ENCODE measurements at places on chromosomes 3 and 15. TPM values are rescaled to one million over a fixed set of nuclear protein-coding genes. Genes with fewer than 3 reads are reported as not detected.

Gene MB21D2
- total RNA-seq = 46.4 TPM

Gene ANKUB1
- total RNA-seq = not detected

Gene CTXND1
- total RNA-seq = not detected

DNA sequence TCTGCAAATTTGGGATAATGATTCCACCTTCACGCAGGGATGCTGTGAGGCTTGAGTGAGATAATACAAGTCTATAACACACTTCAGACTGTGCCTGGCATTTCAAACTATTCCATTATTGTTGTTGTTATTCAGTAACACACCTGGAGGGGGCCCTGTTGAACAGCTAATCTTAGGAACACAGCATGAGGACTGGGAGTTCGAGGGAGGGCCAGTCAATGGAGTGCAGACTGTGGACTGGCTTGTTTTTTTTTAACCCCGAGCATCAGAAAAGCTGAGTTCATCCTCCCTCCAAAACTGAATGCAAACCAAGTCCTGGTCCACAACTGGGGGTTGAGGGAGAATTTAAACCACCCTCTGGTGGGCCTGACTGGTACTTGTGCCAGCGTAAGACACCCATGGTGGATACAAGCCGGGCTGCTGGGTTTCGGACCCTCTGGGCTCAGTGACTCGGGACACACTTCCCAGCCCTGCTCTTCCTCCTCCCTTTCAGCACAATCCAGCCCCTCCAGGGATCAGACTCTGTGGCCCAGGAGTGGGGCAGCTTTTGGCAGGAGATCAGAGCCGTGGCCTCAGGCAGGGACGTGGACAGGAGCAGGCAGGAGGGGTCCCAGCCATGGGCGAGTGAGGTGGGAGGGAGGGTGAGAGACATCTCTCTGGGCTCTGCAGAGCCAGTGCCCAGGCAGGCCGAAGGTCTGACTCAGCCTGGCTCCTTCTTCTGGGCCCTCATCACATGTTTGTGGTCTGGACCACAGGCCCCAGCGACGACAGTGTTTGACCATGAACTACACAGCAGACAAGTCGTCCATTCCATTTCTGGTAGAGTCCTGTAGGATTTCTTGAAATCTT, 36.3 kb upstream of the MEX3B start:
- DNase-seq = peak; percentile 93

DNA sequence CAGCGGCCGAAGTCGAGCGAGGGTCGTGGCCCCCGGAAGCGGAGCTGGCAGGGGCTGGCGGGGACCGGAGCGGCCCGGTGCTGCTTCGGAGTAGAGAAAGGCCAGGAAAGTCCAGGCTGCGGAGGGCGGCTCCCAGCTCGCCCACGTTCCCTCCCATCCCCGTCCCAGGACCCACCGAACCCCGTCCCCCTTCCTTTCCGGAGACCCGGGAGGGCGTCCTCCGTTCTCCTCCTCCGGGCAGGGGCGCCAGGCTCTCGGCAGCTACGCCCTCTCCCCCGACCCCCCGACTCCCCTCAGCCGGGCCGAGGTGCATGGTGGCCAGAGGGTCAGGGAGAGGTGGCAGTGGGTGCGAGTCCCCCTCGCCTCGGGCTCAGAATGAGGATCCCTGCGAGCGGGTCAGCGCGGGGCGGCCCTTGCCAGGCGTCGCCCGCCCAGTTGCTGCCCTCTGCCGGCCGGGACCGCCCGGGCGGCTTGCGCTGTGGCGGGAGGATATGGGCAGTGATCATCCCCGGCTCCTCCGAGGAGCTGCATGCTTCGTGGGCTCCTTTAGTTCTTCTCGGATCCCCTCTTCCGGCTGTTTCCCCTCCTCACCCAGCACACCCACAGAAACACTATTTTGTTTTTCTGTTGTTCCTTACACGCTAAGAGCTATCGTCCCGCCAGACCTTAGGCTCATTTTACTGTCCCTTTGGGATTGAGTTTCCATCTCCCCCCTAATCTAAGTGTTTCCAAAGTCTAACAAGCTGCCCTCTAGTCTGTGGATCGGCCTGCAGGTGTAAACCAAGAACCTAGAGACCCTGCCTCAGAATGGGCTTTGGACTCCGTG, 744 bp upstream of the ALDH1A2 start:
- DNase-seq = peak; percentile 4

DNA sequence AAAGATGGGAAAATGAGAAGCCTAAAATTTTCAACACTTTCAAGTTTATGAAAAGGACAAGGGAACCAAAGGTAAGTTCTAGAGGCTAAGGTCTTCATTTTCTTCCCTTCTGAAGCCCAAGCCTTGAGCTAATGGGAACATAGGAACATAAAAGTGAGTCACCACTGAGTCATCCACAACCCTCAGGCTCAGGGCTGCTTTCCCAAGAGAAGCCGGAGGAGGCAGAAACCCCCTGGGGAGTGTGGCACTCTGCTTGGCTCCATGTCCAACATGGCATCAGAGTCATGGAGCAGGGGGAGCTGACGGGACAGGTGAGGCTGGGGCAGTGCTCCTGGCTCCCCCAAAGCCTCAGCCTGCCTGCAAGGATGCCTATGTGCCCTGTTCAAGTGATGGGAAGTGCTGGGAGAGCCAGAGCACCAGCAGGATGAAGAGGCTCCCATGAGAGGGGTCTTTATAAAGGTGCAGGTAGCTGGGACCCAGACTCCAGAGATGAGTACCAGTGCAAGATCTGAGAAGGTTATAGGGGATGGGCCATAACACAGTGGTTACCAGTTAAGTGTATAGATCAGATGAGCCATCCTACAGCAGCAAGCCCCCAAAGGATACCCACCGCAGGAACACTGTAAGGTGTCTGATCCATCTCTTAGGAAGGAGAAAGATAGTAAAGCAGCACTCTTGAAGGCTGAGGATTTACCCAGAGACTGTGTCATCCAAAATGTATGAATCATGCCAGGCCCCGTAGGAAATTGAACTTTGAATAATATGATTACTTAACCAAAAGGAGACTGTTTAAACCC, 31.8 kb upstream of the RYR3 start:
- peak; percentile 84 for DNase-seq

GRCh38 chr15:78840661-78841375, 29.6 kb upstream of the ADAMTS7 start:
- no peak for DNase-seq

DNA sequence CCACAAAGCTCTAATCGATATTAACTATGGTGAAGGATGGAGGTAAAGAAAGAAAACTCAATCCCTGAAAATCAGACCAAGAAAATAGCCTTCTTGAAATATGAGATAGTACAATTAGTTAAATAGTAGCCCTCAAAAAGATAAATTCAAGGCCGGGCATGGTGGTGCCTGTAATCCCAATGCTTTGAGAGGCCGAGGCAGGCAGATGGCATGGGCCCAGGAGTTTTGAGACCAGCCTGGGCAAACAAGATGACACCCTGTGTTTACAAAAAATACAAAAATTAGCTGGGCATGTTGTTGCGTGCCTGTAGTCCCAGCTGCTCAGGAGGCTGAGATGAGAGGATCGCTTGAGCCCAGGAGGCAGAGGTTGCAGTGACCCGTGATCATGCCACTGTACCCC, 31.6 kb upstream of the CEP152 start:
- no peak for DNase-seq
